Sigmoid colon (tissue), 7 donors: ENCODE measurements at places on chromosomes 16 and 17. TPM values are rescaled to one million over a fixed set of nuclear protein-coding genes. Genes with fewer than 3 reads are reported as not detected.
A peak's percentile ranks its signal among the peaks of the same experiment; 100 is the strongest.

The CIBAR2 gene
- polyA plus RNA-seq: not detected

The KRTAP3-1 gene
- polyA plus RNA-seq: not detected

The ITGB3 gene
- polyA plus RNA-seq: 1.8 TPM

DNA sequence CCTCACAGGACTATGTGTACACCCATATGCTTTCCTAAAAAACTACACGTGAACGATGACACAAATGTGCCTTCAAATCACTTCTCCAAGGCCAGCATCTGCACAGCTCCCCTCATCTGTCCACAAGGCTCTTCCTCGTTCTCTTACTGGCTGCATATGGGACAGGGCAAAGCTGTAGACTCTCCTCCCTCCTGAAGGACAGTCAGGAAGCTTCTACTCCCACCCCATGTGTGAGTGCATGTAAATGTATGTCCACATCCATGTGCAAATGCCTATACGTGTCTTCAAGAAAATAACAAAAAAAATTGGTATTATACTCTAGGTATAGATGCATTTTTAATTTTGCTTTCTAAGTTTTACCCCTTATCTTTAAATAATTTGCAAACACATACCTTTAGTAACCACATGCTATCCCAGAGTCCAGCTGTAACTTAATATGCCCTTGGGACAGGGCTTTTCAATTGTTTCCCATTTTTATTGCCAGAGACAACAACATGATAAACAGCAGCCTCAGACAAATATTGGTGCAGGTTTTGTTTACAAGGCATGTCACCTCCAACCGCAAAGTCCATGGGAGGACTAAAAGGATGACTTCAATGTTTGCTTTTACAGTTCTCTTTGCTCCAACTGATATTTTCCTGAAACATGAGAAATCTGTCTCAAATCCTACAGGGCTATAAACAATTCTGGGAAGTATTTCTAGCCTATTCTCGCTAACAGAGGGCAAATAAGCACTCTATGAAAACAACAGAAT, 31.6 kb upstream of the FAAP100 start:
- DNase-seq: no peak

DNA sequence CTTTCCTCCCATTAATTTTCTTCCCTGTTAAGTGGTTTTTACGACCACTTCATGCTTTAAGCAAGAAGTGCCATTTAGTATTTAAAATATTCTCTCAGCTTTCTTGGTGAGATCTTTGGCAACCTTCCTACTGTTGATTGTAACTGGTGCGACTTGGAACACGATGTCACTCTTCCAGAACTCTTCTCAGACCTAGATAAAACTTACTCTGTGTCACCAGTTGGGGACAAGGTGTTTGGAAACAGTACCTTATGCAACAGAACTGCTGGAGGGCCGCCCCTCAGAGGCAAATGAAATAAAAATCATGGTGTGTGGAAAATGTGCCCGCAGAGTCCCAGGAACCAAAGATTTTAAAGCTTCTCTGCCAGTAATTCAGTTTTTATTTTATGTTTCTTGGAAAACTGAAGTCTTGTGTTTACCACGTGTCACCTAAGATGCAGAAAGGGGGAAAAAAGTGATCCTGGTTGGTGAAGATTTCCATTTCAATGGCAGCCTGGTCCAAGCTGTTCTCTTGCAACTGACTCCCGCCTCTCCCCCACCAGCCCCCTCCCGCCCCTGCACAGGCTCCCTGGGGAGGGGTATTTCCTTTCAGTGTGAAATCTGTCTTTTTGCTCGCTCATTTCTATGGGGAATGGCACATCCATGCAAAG, 7.2 kb upstream of the HSD11B2 start:
- no peak for DNase-seq

DNA sequence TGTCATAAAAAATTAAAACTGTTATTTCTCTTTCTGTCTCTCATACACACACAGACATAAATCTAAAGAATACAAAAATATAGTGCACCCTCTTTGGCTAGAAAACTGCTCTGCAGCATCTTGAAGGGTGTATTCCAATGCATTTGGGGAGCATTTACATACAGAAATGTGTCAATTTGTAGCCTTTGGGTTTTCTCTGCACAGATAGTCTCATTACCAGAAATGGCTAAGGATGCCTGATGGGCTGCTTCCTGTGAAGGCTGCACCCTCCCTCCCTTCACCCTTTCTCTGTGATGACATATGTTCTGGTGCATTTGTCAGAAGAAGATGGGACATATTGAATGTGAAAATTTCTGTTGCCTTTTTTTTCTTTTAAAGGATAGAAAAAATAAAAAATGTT, 1239.3 kb downstream of the CDH11 start:
- DNase-seq: no peak

DNA sequence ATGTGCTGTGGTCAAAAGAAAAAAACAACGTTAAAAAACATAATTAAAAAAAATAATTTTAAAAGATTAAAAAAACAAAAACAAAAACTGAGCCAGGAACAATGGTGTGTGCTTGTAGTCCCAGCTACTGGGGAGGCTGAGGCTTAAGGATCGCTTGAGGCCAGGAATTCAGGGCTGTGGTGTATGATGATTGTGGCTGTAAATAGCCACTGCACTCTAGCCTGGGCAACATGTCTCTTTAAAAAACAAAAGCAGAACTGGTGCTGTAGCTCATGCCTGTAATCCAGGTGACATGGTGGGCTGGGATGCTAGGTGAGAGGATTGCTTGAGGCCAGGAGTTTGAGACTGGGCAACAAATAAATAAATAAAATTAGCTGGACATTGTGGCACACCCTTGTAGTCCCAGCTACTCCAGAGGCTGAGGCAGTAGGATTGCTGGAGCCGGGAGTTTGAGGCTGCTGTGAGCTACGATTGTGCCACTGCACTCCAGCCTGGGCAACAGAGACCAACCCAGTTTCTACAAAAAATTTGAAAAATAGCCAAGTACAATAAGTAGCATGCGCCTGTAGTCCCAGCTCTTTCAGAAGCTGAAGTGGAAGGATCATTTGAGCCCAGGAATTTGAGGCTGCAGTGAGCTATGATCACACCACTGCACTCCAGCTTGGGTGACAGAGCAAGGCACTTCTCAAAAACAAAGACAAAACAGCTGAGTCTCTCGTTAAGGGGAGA, 43.6 kb downstream of the NFATC3 start:
- DNase-seq: no peak

DNA sequence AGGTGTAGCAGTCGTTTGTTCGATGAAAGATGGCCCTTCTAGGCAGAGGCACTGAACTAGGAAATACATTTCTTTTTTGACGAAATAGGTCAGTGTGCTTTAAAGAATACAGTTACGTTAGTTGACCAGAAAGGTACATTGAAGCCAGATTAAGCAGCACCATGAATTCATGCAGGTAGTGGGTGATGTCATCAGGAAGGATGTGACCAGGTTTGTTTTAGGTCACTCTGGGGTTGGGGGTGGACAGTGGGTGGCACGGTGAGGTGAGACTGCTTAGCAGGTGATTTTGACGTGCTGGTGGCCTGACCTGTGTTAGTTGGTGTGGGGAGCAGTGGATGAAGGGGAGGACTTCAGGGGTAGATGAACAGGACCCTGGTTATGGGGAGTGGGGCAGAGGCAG, 3.6 kb downstream of the INO80E start:
- DNase-seq: no peak

DNA sequence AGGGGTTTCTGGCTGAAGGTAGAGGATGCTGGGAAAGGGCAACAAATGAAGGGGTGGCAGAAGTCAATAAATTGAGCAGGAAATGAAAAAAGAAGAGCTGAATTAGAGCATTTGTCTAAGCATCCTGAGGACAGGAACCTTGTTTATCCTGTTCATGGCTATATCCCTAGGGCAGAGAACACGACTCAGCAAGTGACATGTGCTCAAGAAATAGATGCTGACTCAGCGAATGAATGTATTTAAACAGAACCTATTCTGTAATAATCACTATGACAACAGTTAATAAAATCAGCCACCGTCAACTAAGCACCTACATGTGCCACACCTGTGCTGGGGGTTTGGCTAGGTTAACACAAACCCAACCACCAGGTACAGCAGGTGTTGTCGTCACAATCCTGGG, 80.3 kb downstream of the CDK5R1 start:
- DNase-seq: no peak

- peak; percentile 85 for DNase-seq
These were observed 11.6 kb upstream of the MFAP4 start for GRCh38 chr17:19398301-19399181.

DNA sequence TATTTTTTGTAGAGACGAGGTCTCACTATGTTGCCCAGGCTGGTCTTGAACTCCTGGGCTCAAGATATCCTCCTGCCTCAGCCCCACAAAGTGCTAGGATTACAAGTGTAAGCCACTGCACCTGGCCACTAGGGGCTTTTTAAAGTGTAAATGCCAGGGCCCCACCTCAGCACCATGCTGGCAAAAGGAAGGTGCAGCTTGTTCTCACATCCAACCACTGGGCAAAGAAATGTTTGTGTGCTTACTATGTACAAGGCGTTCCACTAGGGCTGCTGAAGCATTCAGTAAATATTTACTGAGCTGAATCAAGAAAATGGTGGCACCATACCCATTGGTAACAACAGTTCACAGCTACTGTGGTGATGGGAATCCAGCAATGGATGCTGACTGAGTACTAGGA, 22.6 kb downstream of the COG1 start:
- DNase-seq: no peak

GRCh38 chr17:78797691-78798585, 15.9 kb upstream of the CYTH1 start:
- DNase-seq: no peak

- peak; percentile 33 for DNase-seq
These were observed 540 bp downstream of the MFSD11 start for GRCh38 chr17:76738468-76738850.

- DNase-seq: no peak
These were observed 2.4 kb downstream of the AMFR start for GRCh38 chr16:56422896-56423441.

GRCh38 chr17:1789936-1790335, 28.1 kb downstream of the SERPINF1 start:
- no peak for DNase-seq

DNA sequence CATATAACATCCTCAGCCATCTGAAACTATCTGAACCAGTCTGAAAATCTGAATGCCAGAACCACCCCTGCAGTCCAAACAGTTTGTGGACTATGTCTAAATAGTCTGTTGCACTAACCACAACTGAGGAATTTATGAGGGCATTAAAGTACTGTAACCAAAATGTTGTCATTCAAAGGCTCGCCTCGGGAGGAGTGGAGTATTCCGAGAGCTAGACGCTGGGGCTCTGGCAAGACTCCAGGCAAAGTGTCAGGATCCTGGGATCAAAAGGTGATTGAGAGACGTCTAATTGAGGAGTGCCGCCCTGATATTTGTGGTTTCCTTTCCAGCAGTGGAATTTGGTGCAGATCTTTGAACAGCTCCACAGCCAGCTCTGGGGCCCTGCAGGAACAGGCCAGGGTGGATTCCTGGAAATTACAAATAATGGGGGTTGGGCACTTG, 142.9 kb upstream of the MYOCD start:
- DNase-seq: no peak

DNA sequence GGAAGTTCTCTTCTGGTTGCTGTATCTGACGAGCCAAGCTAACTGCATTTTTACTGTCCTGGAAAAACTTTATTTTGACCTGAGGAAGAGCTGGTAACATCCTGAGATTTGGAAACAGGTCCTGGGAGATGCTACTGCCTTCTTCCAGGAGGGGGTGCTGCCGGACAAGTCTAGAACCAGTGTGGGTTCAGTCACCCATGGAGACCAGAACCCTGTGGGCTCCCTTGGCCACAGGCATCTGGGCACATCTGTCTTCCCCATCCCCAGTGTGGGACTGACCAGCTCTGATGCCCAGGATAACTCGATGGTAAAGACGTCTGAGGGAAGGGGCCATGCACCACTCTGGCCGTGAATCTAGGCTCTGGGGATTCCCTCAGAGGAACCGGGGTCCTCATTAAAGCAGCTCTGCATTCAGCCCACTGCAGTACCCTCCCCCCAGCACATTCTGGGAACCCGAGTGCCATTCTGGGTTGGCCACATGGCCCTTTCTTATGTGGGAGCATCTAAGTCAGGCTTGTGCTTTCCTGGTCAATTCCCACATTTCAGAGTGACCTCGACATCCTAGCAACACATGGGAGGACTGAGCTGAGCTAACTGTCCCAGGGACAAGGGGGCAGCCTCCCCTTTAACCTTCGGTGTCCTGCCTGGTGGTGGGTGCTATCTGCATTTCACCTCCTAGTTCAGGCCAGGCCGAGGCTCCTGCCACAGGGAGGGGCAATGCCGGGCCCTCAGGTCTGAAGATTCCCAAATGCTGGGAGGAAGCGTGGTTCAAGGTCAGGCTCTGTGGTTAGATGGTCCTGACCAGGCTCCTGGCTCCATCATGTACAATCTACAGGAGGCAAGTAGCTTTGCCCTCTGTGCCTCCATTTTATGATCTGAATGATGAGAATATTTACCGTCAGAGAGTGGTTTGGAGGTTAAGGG, 6.4 kb downstream of the C16orf86 start:
- DNase-seq: peak; percentile 83
